ENCODE measurements at places on chromosomes 2 and 18. TPM values are rescaled to one million over a fixed set of nuclear protein-coding genes. Genes with fewer than 3 reads are reported as not detected.

DNA sequence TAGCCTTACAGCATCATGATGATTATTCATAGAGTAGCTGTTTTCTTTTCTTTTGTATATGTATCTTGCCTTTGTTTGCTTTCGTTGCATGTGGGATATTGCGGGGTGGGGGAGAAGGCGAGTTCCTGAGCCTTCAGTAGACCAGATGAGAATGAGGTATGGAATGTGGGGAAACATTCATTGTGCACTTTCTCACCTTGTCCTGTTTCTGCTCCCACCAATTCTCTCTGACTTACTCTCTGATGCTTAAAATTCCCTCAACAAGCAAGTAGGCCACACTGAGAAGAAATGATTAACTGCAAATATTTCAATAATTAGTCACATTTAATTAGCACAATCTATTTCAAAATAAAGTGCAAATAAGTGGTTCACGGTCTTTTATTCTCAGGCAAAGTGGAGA lies 31.0 kb downstream of the GKN2 start:
- DNase-seq = no peak
- peaks cover 18% of the 10 kb centered on the region for H3K4me1 ChIP-seq
- no peak overlapping the region for H3K4me3 ChIP-seq

KRTCAP3 gene
- 1.8 TPM for total RNA-seq

DNA sequence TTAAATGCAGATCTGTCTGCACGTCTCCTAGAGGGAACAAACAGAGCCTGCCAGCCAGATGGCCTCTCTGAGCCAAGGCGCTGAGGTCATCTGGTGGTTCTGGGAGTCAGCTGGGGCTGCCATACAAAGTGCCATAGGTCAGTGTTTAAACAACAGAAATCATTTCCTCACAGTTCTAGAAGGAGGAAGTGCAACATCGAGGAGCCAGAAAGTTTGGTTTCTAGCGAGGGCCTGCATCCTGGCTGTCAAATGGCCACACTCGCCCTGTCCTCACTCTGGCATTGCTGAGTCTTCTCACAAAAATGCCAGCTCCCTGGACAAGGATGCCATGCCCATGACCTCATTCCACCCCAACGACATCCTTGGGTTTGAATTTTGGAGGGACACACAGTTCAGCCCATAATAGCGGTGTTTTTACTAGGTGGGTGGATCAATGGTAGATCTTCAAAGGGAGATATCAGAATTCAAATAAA lies 59.6 kb downstream of the MYT1L start:
- no peaks in the 10 kb centered on the region for H3K36me3 ChIP-seq
- no peak overlapping the region for H3K27ac ChIP-seq
- no peak for DNase-seq
- H3K4me1 ChIP-seq = no peaks in the 10 kb centered on the region
- no peaks in the 10 kb centered on the region for H3K27me3 ChIP-seq
- no peak overlapping the region for H3K4me3 ChIP-seq

DNA sequence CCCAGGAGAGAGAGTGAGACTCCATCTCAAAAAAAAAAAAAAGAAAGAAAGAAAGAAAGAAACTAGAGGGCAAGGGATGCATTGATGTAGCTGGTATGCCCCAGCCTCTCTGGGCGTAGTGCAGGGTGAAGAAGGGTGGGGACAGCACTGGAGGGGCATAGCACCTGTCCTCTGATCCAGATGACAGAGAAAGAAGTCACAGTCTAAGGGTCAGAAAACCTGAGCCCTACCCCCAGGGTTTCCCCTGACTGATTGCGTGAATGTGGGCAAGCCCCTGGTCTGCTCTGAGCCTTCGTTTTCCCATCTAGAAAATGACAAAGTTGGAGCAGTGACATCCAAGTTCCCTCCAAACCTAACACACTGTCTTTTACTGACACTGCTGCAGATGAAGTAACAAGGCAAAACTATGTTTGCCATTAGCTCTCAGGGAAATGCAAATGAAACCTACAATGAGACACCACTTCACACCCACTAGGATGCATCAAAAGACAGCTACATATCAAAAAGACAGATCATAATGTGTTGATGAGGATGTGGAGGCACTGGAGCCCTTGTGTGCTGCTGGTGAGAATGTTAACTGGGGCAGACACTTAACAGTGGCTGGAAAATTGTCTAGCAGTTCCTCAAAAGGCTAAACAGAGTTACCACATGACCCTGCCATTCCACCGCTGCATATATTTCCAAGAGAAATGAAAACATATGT lies 19.5 kb upstream of the YWHAQ start:
- no peaks in the 10 kb centered on the region for H3K27me3 ChIP-seq
- H3K27ac ChIP-seq = no peak overlapping the region
- H3K36me3 ChIP-seq = no peaks in the 10 kb centered on the region

- DNase-seq = no peak
- peaks cover 6% of the 10 kb centered on the region for H3K36me3 ChIP-seq
- H3K27ac ChIP-seq = peak overlapping the region; percentile 75
- H3K4me1 ChIP-seq = peaks cover 47% of the 10 kb centered on the region
- H3K27me3 ChIP-seq = no peaks in the 10 kb centered on the region
These were observed 2.6 kb downstream of the C2orf72 start for GRCh38 chr2:231039821-231040364.

DNA sequence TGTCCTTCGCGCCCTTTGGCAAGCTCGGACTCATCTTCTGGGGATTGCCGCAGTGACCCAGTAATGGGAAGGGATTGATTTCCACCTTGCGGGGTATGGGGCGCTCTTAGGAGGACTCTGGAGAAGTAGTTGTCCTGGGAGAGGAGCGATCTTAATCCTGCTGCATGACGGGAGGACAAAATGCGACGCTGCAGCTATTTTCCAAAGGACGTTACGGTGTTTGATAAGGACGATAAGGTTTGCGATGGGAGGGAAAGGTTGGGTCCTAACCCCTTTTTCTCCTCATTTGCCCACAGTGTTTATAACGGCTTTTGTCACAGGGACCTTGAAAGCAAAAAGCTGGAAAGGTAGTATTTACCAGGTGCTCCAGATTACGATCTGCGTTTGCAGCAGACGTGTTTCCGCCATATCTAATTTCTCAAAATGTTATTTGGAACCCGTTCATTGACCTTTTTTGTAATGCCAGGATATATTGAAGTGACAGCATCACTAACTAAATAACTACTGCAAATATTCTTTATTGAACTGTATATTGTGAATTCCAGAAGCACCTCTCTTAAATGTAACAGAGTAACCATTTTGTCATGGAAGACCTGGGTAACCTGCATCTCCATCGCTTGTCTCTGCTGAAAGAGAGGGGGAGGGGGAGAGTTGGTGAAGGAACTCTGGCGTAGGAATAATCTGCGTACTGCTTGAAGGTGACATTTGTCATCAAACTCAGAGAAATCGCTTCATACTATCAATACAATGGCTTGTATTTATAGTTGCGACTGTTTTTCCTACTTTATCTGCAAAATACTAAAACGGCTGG lies 590 bp downstream of the MDH1 start:
- DNase-seq = no peak
- no peaks in the 10 kb centered on the region for H3K27me3 ChIP-seq
- H3K27ac ChIP-seq = peak overlapping the region; percentile 96
- peaks cover 27% of the 10 kb centered on the region for H3K4me1 ChIP-seq
- peaks cover 2% of the 10 kb centered on the region for H3K36me3 ChIP-seq
- H3K4me3 ChIP-seq = peak overlapping the region; percentile 63

GRCh38 chr18:43139288-43139946 lies 23.9 kb upstream of the RIT2 start:
- H3K27ac ChIP-seq = no peak overlapping the region
- H3K4me3 ChIP-seq = no peak overlapping the region
- H3K27me3 ChIP-seq = no peaks in the 10 kb centered on the region

CABLES1 gene
- total RNA-seq = 8.9 TPM

DNA sequence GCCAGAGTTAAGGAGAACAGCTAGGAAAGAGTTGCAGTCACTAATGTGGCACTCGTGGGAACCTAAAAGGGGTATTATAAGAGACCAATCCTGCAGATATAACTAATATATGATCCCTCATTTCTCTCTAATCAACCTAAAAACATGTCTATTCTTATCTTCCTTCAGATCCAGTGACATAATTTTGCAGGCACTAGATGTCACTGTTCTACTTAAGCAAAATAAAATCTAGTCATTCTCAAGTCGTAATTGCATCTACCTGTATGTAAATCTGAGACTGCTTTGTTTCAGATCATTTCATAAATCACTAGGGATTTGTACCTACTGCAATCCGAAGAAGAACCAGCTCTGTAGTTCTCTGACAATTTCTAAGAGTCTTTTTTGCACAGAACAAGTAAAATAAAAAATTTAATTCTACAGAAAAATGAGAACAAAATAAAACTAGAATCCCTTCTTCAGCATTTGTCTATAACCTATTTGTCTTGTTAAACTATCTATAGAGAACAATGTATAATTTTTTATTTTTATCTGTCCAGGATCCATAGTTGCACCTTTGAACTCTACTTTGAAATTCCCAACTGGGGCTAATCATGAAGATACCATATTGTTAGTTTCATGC lies 56.5 kb upstream of the ERBB4 start:
- H3K27ac ChIP-seq = no peak overlapping the region
- H3K4me3 ChIP-seq = no peak overlapping the region
- no peaks in the 10 kb centered on the region for H3K4me1 ChIP-seq
- H3K27me3 ChIP-seq = peaks cover 2% of the 10 kb centered on the region
- DNase-seq = no peak

- no peak for DNase-seq
- no peak overlapping the region for H3K4me3 ChIP-seq
- H3K27me3 ChIP-seq = no peaks in the 10 kb centered on the region
- H3K4me1 ChIP-seq = no peaks in the 10 kb centered on the region
These were observed 8.5 kb upstream of the DAW1 start for GRCh38 chr2:227862741-227863588.

Measured in liver (tissue), 10 donors.